ENCODE measurements at places on chromosomes 6 and 20.

DNA sequence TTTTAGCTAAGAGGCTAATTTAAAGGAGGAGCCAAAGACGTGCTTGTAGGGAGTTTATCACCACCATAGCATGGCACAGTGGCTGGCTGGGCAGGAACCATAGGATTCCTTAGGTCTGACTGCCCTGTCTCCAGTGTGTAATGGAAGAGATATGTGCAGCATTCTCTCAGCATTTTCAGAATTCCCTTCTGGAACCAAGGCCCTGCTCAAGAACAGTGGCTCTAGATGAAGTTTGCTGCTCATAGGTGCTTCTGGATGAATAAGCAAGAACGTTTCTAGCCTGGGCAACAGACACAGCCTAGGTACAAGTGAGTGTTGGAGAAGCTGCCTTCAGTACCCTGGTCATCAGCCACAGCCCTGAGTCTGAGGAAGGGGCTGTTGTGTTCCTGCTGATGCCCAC is 69.1 kb downstream of the LCA5 start:
- DNase-seq = no peak

DNA sequence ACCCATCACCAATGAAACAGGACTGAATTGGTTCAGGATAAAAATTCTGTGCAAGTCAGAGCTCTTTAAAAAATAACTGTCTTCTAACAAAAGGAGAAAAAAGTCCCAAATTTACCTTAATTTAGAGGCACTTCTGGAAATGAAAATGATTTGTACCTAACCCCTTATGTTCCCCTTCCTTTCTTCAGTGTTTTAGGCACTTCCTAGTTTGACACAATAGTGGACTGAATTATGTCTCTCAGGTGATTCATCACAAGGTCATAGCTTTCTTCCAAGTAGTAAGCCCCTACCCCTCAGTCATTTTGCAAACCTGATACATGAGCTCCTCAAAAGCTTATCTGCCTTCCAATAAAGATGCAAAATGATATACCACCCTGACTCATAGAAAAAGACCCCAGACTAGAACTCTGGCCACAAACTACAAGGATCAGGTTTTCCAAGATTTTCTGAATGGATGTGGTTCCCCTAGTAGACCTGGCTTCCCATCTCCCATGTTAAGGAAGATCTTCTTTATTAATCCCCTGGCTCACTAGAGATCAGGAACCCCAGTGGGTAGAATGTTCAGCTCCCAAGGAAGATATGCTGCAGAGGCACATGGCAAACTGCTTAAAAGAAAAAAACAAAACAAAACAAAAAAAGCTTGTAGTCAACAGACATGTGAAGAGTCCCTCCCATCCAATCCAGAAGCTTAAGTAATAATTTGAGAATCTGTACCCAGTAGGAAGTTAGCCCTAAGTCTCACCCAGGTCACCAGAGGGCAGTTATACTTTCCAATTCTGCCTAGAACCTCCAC is 3.6 kb downstream of the PPP1R10 start:
- DNase-seq = no peak

DNA sequence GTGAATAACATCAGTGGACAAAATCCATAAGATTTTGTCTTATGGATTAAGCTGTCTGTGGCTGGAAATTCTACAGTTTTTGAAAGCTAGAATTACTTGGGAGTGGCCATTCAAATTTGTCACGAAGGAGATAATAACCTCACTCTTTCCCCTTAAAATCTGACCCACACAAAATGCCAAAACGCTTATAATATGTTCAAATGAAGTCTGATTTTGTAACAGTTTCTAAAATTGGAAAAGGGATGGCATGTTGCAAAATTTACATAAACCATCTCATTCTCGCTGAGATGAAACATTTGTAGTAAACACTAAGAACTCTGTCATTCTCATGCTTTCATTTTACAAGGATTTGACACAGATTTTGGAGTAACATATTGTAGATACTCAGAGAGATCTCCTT is 112.7 kb downstream of the GJA1 start:
- no peak for DNase-seq

DNA sequence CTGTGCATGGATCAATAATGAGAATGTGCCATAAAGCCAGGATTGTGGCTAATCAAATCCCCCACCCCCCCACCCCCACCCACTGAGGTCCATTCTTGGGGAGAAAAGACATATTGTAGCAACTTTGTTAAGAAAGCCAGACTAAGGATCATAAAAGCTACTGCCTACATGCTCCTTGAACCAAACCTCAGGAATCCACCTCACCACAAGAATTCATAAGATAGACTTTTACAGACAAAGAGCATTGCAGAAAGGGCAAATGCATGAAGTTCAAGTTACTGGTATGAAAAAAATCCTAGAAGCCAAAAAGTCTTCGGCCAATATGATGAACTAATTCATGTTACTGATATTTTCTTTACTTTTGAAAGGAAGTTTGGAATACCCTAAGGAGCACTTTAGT is 187.9 kb upstream of the ARID1B start:
- no peak for DNase-seq

DNA sequence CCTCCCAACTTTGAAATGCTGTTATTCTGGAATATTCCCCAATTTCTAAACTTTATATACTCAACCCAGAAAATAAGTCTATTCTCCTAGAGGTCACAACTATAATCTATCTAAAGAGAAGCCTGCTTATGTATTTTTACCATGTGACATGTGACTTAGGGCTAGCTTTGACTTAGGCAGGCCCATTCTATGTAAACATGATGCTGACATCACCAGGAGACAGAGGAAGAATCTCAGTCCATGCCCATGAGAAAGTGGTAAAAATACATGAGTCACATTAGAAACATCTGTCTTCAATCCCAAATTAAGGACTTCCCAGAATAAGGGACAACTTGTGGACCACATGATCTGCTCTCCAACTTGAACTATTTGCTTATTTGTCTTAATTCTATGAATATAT is 113.6 kb upstream of the ID4 start:
- DNase-seq = no peak

- DNase-seq = no peak
Observed at GRCh38 chr20:36599912-36600345, 5.7 kb upstream of the RAB5IF start.

- DNase-seq = no peak
Observed at GRCh38 chr20:46293084-46293483, 15.2 kb downstream of the CDH22 start.

DNA sequence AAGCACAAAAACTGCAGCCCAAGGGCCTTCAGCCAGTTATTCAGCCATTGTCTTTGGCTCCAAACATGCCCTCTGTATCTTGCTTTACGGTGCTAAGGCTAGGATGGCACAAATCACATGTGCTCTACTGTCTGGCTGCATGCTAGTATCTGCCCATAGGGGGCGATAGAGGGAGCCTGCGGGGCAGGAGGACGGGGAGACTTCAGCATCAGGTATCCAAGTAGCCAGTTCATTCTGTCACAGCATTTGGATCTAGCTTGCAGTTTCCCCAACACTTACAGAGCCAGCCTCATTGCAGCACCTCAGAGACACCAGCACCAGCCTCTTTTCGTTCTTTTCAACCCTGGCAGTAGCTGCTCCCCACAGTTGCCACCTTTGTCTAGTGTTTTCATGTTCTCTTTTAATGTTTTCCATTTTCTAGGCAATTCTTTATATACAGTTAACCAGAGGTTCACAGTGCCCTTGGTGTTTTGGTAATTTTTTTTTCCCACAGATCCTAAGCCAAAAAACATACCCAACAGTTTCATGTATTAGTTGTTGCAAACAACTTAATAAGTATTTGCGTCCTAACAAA is 705.9 kb downstream of the PTPRT start:
- no peak for DNase-seq

DNA sequence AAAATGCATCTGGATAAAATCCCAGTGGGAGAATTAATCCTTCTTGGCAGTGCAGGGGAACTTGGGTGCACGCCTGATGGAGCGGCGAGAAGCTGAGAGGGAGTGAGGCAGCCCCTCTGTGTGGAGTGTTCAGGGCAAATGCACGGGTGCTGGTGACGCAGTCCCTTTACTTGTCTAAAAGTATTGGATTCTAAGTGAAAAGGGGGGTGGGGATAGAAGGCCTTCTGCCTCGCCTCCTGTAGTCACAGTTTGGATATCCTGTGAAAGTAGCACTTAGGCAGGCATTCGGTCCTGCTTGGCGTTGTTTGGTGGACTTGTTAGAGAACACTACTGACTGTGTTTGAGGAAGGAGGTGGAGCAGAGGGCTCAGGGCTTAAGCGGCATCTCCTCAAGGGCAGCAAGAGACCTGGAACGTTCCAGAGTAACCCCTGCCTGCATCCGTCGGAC is 39.3 kb downstream of the PHACTR3 start:
- DNase-seq = no peak

DNA sequence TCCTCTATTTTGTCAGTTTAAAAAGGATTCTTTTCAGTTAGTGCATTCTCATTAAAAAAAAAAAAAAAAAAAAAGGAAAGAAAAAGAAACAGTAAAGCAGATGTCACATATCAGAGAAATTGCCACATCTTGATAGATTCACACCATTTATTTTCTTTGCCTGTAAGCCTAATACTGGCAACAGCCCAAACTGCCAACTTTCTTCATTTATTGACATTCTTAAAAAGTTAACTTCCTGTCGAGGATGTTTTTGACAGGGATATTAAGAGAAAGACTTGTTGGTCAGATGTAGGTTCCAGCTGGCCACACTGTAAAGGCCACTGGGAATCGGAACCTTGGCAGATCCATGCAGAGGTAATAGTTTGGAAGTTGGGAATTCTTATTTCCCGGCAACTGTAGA is 332.6 kb downstream of the NRN1 start:
- no peak for DNase-seq

DNA sequence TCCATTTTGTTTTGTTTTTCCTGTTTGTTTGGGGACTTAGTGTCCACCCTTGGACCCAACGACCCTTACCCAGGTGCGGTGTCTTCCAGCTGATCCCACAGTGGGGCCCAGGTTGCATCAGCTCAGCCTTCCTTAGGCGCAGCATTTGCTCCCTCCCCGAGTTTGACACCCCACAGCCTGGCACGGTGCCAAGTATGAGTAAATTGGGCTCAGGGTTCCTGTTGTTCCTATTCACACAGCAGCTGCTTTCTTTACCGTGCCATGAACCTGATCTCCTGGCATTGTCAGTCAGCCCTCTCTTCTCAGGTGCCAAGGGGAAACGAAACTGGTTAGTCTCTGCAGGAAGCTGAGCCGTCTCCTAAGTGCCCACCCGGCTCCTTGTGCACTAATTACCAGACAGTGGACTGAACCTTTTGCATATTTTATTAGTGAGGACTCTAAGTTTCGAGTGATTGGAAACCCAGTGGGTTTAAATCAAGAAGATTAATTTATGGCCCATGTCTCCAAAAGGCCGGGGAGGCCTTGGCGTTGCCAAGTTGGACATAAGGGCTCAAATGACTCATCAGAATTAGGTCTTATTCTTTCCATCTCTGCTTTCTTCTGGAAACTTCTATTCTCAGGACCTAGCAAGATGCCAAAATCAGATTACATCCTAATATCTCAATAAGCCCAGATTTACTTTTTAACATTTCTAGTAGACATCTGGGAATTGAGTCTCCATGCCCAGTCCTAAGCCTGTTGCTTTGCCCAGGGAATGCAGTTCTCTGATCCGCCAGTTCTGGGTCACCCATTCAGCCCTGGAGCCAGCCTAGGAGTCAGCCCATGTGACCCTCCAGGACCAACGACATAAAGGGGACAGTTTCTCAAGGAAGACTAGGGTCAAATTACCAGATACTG is 68.8 kb downstream of the TSHZ2 start:
- peak; percentile 64 for DNase-seq

- no peak for DNase-seq
Observed at GRCh38 chr6:56245903-56246351, 1.5 kb downstream of the COL21A1 start.

GRCh38 chr20:36344517-36345132 is 38.5 kb downstream of the DLGAP4 start:
- DNase-seq = no peak

- DNase-seq = no peak
Observed at GRCh38 chr6:117167520-117168271, 97.7 kb upstream of the VGLL2 start.

GRCh38 chr6:128487746-128488145 is 32.7 kb downstream of the PTPRK start:
- no peak for DNase-seq

DNA sequence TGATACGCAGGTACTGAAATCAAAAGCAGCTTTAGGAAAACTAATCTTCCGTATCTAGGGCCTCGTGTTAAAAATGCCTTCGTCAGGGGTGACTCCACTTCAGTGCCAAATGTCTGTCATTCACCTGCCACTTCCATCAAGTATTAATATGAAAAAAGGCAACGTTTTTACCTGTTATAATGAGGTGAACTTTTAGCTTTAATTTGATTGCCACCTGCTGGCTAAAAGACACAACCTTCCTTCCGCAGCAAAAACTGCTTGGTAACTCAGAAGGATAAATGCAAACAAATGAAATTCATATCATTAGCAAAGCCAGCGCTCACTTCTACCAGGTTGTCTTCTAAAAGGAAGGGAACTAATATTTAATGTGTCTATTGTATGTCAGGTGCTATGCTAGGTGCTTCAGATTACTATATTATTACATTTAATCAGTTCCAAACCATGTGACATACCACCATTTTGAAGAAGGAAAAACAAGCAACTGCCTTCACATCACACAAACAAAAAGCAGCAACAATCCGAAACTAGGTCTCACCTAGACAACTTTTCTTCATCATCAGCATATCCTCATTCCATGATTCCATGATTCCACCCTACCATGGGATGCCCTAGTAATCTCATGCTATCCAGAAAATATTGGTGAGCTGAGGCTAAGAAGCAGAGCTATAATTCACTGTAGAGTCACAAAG is 20.6 kb upstream of the ARHGAP18 start:
- DNase-seq = no peak

DNA sequence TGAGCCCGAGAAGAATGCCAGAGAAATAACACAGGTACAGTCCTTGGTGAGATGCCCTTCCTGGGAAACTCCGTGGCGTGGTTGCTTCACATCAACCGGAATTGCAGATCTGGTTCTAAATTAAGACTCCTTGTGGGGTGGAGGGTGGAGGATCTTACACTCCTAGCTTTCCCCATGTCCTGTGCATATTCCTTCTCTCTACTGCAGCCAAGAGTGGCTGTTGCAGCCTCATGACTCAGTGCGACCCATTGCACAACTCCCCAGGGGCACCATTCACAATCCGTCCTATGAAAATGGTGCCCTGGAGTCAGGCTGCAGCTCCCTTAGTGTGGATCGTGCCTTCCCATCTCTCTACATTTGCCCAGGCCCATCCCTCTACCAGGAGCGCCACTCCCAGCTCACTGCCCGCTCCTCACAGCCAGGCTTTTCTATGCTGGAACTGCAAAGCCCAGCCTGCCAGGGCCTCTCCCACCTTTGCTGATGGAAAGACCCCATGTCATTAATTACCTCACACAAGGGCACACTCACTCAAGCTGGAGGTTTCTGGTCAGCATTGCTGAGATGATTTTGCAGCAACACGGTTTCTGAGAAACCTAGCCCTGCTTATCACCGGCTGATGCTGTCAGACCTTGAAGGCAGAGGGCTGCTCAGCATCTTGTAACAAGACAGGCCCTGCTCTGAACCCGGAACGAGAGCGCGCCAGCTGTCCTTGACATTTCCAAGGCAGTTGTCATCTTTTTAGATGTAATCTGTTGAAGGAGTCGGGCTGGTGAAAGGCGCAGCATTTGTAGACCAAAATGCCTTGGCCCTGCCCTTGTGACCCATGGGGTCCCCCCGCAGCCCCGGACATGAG is 39.7 kb downstream of the SIRPA start:
- DNase-seq = no peak

- no peak for DNase-seq
Observed at GRCh38 chr6:16961577-16961976, 140.3 kb upstream of the STMND1 start.
